CD8-positive, alpha-beta memory T cell (primary cell): ENCODE measurements at places on chromosomes 4 and X. TPM values are rescaled to one million over a fixed set of nuclear protein-coding genes. Genes with fewer than 3 reads are reported as not detected.

GRCh38 chr4:109690690-109691410 lies 12.4 kb downstream of the CASP6 start:
- peaks cover 14% of the 10 kb centered on the region for H3K36me3 ChIP-seq
- no peaks in the 10 kb centered on the region for H3K27me3 ChIP-seq
- no peak overlapping the region for H3K27ac ChIP-seq
- peak; percentile 44 for DNase-seq

DNA sequence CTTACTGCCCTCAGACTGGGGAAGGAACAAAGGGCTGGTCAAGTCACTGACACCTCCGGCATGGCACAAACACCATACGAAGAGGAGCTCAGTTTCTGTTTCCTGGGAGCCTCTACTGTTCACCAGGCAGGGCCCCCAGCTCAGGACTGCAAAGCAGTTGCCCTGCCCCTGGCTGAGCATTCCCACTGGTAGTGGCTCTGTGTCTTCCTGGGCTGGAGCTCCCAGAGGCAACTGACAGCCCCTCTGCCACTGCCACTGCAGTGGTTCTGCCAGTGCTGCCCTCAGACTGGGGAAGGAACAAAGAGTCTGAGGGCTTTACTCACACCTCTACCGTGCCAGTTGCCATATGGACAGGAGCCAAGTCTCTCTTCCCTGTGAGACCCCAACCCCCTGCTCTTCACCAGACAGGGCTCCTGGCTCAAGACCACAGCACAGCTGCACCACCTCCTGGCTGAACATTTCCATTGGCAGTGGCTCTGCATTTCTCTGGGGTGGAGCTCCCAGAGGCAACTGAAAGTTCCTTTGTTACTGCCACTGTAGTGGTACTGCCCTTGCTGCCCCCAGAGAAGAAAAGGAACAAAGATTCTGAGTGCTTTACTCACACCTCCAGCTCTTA lies 67.9 kb downstream of the SMARCA5 start:
- no peak for DNase-seq
- no peak overlapping the region for H3K4me3 ChIP-seq
- H3K27me3 ChIP-seq, result no peaks in the 10 kb centered on the region
- H3K27ac ChIP-seq, result no peak overlapping the region
- no peaks in the 10 kb centered on the region for H3K36me3 ChIP-seq
- no peaks in the 10 kb centered on the region for H3K4me1 ChIP-seq

JCHAIN gene
- total RNA-seq, result not detected

DNA sequence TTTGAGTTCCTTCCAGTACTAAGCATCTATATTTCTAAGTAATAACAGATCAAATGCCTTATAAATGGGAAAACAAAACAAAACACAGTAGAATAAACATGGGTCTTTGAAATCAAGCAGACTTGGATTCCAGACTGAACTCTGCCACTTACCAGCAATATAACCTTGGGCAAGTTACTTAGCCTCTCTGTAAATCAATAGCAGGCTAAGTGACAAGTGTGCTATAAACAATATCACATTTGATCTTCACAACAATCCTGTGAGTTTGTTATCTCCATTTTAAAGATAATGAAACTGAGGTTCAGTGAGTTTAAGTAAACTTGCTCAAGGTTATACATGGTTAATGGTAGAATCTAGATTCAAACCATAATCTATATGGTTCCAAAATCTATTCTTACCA lies 165.8 kb downstream of the GPC3 start:
- no peak overlapping the region for H3K27ac ChIP-seq
- no peaks in the 10 kb centered on the region for H3K27me3 ChIP-seq
- no peaks in the 10 kb centered on the region for H3K4me1 ChIP-seq
- no peak overlapping the region for H3K4me3 ChIP-seq
- H3K36me3 ChIP-seq, result no peaks in the 10 kb centered on the region

PLP1 gene
- total RNA-seq, result not detected

DNA sequence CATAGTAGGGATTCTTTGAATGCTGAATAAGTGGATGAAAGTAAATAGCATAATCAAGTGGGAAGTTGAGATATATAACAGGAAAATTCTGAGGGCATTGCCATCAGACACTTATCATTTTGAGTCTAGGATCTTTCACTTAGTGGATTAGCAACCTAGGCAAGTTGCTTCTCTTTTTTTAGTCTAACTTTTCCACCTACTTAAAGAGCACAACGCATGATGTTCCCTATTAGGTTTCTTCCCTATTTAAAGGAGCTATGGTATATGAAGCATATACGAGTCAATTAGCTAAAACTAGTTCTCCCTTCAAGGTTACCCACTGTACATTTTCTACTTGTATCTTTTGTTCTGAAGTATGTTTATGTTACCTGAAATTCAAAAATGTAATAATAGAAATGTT lies 67.1 kb upstream of the HS3ST1 start:
- no peak overlapping the region for H3K4me3 ChIP-seq
- DNase-seq, result no peak
- H3K27ac ChIP-seq, result no peak overlapping the region
- no peaks in the 10 kb centered on the region for H3K36me3 ChIP-seq
- no peaks in the 10 kb centered on the region for H3K27me3 ChIP-seq

DNA sequence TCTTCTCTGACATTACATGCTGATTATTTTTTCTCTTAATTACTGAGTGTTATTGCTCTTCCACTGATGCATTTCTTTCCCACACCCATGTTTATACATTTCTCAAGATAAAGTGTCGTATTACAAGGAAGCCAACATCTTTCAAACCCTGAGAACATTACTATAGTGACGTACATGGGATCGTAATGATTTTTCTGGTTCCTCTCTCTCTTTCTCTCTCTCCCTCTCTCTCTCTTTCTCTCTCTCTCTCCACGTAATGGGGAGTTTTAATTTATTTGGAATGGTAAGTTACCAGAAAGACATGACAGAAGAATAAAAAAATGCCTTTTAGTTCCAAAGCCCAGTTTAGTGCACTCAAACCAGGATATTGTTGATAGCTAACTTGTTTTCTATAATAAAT lies 40.4 kb upstream of the MAPK10 start:
- H3K4me3 ChIP-seq, result no peak overlapping the region
- no peak overlapping the region for H3K27ac ChIP-seq
- H3K4me1 ChIP-seq, result no peaks in the 10 kb centered on the region
- no peaks in the 10 kb centered on the region for H3K27me3 ChIP-seq
- no peak for DNase-seq

EGFL6 gene
- total RNA-seq, result 0.58 TPM

MAMLD1 gene
- total RNA-seq, result 7.3 TPM

- H3K4me3 ChIP-seq, result no peak overlapping the region
- H3K27me3 ChIP-seq, result no peaks in the 10 kb centered on the region
- no peak overlapping the region for H3K27ac ChIP-seq
- peaks cover 15% of the 10 kb centered on the region for H3K4me1 ChIP-seq
Observed at GRCh38 chr4:177323416-177323815, 13.7 kb downstream of the NEIL3 start.

DNA sequence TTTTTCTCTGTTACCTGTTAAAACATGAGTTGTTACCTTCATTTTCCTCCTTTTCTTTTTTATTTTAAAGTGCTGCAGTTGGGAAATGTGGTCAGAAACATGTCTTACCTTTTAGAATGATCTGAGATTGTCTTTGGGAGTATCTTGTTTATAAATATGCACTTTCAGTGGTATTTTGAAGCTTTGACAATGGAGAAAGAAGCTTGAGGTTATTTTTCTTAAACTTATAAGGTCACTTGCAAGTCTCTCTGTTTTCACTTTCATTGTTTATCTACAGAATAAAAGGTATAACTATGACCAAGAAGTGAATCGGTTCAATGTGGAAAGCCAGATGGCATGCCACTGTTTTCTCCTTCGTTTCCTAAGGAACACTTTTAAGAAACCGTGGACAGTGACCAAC lies 167.5 kb upstream of the SLC7A11 start:
- H3K27me3 ChIP-seq, result no peaks in the 10 kb centered on the region
- H3K27ac ChIP-seq, result no peak overlapping the region
- no peak for DNase-seq
- no peak overlapping the region for H3K4me3 ChIP-seq
- H3K36me3 ChIP-seq, result no peaks in the 10 kb centered on the region
- H3K4me1 ChIP-seq, result no peaks in the 10 kb centered on the region

GRCh38 chrX:97539970-97540519 lies 656.3 kb downstream of the RPA4 start:
- H3K36me3 ChIP-seq, result no peaks in the 10 kb centered on the region
- no peak overlapping the region for H3K4me3 ChIP-seq
- no peaks in the 10 kb centered on the region for H3K4me1 ChIP-seq
- H3K27ac ChIP-seq, result no peak overlapping the region
- no peaks in the 10 kb centered on the region for H3K27me3 ChIP-seq

PLAC8 gene
- total RNA-seq, result 17.8 TPM

PCYT1B gene
- not detected for total RNA-seq

DNA sequence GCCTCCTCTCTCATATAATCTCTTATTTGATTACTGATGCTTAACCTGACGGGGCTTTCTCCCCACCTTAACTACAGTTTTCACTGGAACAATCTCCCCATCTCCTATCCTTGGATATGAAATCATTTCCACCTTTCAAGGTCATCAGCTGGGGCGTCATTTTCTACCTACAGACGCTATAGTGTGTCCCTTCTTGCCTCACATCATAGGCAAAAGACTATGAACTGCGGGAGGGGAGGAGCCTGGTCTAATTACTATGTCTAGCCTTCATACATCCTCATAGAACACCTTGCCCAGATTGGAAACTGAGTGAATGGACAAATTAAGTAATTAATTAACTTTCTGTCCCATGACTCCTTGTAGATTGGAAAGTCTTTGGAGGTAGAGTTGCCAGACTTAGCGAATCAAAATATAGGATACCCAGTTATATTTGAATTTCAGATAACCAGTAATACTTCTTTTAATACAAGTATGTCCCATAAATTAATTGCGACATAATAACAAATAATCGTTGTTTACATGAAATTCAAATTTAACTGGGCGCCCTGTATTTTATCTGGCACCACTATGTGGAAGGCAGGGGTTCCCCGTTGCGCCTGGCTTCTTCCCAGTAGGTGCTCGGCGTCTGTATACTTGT lies 752 bp upstream of the ATP6AP2 start:
- H3K36me3 ChIP-seq, result no peaks in the 10 kb centered on the region
- H3K4me3 ChIP-seq, result peak overlapping the region; percentile 81
- DNase-seq, result no peak
- H3K27me3 ChIP-seq, result no peaks in the 10 kb centered on the region

NDNF gene
- 0.13 TPM for total RNA-seq

MOSPD2 gene
- 9.3 TPM for total RNA-seq

USP27X gene
- 1.7 TPM for total RNA-seq

SPATA4 gene
- not detected for total RNA-seq

DNA sequence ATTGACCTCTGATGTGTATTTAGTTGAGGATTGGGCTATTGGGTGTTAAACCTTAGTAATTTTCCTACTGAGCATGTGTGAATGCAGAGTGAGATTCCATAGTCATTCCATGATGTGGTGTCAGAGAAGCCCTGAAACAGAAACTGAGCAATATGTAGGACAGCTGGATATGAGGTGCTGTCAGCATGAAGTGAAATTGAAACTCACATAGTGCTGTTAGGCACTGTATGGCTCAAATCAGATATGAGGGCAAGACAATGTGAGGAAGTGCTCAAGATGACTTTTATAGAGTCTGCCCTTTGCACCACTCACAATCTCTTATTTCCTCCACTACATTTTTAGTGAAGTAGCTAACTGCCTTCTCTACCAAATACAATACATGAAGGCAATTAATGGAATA lies 188.3 kb downstream of the SH3BGRL start:
- H3K27ac ChIP-seq, result no peak overlapping the region
- DNase-seq, result no peak
- H3K4me1 ChIP-seq, result no peaks in the 10 kb centered on the region
- no peaks in the 10 kb centered on the region for H3K36me3 ChIP-seq

- no peaks in the 10 kb centered on the region for H3K27me3 ChIP-seq
- no peak overlapping the region for H3K4me3 ChIP-seq
- peaks cover 60% of the 10 kb centered on the region for H3K4me1 ChIP-seq
- no peaks in the 10 kb centered on the region for H3K36me3 ChIP-seq
Observed at GRCh38 chr4:7857238-7857701, 82.4 kb downstream of the AFAP1 start.

DNA sequence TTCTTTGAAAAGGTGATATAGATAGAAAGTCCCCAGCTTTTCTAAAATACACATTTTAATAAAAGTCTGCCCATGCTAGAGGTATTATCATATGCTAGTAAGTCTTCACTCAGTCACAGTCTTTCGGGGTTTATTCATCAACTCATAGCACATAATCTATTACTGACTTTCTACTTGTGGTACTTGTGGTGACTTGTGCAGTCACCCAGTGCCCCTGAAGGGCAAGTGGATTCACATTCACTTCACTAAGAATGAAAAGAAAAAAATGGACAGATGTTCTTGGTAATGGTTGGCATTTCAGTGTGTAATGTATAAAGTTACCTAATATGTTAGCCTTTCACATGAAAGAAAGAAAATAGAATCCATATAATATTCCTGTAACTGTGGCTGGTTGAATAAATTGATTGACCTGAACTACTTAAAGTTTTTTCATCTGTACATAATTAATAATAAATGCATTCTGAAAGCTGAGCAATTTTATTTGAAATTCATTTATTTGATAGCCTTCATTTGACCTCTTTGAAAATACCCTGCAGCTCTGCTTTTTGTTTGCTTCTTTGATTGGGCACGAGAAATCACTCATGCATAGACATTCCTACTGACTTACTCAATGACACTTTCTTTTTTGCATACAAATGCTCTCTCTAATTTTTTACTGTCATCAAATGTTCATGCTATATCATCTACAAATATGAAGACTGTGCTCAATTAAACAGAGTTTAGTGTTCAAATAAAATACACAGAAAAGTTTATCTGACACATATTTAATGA lies 39.5 kb upstream of the ZNF330 start:
- H3K27ac ChIP-seq, result no peak overlapping the region
- no peaks in the 10 kb centered on the region for H3K36me3 ChIP-seq
- DNase-seq, result no peak
- H3K27me3 ChIP-seq, result no peaks in the 10 kb centered on the region

ZFP42 gene
- total RNA-seq, result not detected

ZCCHC12 gene
- total RNA-seq, result not detected

DNA sequence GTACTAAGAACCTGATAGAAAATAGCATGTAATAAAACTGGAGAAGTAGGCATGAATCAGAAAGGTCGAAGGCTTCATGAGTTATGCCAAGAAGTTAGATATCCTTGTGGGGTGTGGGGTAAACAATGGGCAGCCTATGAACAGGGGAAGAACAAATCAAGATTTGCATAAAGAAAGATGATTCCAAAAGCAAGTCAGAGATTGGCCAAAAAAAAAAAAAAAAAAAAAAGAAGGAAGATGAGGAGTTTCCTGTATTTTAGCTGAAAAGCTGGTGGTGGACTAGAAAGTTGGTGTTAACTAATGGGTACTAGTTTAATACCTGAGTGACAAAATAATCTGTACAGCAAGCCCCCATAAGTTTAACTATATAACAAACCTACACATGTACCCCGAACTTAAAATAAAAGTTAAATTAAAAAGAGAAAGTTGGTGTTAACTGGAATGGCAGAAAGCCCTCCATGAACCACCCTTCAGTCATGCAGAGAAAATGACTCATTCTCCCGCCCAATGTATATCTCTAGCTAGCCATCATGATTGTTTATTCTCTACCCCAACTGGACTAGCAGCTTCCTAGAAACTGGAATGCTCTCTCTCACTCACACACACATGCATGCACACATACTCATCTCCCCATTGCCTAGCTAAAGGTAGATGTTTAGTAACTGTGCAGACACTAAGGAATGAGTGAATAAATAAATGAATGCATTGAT lies 41.7 kb downstream of the ATP11C start:
- no peak for DNase-seq
- no peak overlapping the region for H3K4me3 ChIP-seq
- no peaks in the 10 kb centered on the region for H3K4me1 ChIP-seq
- no peaks in the 10 kb centered on the region for H3K36me3 ChIP-seq

GRCh38 chr4:116627545-116627944 lies 457.8 kb downstream of the TRAM1L1 start:
- H3K36me3 ChIP-seq, result no peaks in the 10 kb centered on the region
- H3K27ac ChIP-seq, result no peak overlapping the region
- H3K4me3 ChIP-seq, result no peak overlapping the region
- no peaks in the 10 kb centered on the region for H3K27me3 ChIP-seq
- H3K4me1 ChIP-seq, result no peaks in the 10 kb centered on the region
